WTC11 (cell line): ENCODE measurements at places on chromosomes 5 and 9. TPM values are rescaled to one million over a fixed set of nuclear protein-coding genes. Genes with fewer than 3 reads are reported as not detected.
A peak's percentile ranks its signal among the peaks of the same experiment; 100 is the strongest.

- no peak overlapping the region for H3K4me3 ChIP-seq
- H3K27me3 ChIP-seq: no peaks in the 10 kb centered on the region
- peaks cover 33% of the 10 kb centered on the region for H3K4me1 ChIP-seq
- H3K27ac ChIP-seq: no peak overlapping the region
- no peak for DNase-seq
- H3K36me3 ChIP-seq: no peaks in the 10 kb centered on the region
Measured at GRCh38 chr5:38602641-38603040, 46.2 kb upstream of the LIFR start.

Gene CBY3
- total RNA-seq: 0.25 to 0.37 TPM (median 0.25 TPM) in 3 replicates

DNA sequence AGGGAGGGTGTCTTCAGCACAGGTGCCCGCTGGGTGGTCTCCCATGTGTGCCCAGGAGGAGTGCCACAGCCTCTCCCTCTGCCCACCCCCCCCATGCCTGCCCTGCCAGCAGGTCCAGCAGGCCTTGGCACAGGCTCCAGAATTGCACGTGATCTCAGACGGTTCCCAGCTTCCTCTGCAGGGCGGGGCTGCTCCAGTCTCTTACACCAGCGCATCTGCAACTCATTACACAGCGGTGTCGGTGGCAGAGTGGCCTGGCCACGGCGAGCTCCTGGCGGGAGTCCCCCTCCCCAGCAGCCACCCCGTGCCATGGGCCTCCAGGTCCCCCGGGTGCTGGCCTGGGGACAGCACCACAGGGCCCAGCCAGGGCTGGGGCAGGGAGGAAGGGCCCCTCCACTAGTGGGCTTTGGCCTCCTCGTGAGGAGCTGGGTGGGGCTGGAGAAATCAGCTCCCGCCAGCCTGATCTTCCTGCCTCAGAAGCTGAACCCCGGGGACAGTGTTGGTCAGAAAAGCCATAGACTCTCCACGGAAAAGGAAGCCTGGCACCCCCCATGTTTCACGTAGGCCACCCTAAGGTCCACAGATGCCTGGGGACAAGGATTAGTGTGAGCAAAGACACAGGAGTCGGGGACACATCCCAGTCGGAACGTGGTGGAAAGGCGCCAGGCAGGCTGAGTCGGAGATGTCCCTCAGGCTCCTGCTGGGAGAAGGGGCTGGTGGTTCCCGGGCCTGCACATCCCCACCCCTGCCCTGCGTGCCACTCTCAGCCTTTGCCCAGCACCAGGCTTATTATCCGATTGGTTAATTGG lies 40.2 kb downstream of the RXRA start:
- peaks cover 3% of the 10 kb centered on the region for H3K4me1 ChIP-seq
- H3K27ac ChIP-seq: no peak overlapping the region

- peaks cover 47% of the 10 kb centered on the region for H3K36me3 ChIP-seq
- H3K27ac ChIP-seq: peak overlapping the region; percentile 36; the same call in 1 of the 2 replicates
- no peak overlapping the region for H3K4me3 ChIP-seq
- H3K27me3 ChIP-seq: no peaks in the 10 kb centered on the region
Measured at GRCh38 chr9:93268551-93269314, 84.8 kb downstream of the WNK2 start.

DNA sequence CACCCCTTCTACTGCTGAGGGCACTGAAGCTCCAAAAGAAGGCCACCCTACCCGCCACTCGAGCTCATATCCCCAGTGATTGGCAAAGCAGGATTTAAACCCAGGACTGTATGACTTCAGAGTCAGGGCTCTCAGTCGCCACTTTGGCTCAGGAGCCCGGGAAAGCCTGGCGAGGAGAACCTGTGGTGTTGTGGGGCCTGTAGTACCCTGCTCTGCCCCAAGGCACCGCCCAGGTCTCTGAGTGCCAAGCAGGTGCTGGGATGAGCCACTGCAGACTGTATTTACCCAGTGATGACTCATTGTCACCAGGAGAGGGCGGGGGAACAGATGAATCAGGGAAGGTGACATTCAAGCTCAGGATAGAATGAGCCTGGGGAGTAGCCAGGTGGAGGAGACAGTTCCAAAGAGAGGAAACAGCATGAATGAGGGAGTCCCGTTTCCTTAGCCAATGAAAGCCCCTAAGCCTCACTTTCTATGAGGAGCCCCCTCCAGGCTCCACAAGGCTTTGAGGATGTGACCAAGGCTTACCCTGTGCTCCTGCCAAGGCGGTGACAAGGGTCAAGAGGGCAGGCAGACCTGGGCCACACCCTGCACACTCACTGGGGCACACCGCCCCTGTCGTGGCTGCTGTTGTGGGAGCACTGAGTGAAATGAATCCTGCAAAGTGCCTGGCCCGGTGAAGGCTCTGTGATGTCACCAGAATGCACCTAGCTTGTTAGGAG lies 17.8 kb upstream of the DPM2 start:
- no peak overlapping the region for H3K4me3 ChIP-seq
- no peaks in the 10 kb centered on the region for H3K27me3 ChIP-seq
- peaks cover 18% of the 10 kb centered on the region for H3K4me1 ChIP-seq
- peak overlapping the region; percentile 80 for H3K27ac ChIP-seq
- no peaks in the 10 kb centered on the region for H3K36me3 ChIP-seq

Gene DRD1
- 0.07 TPM in 2 of 3 replicates, not detected in the other for total RNA-seq

Gene PCDHGA6
- 2.6 to 3.3 TPM (median 3.0 TPM) in 3 replicates for total RNA-seq

- no peaks in the 10 kb centered on the region for H3K36me3 ChIP-seq
- no peak for DNase-seq
Measured at GRCh38 chr9:382383-382782, 167.7 kb downstream of the DOCK8 start.

- peaks cover 18% of the 10 kb centered on the region for H3K4me1 ChIP-seq
- no peak for DNase-seq
- no peaks in the 10 kb centered on the region; the same call in 1 of the 2 replicates for H3K27me3 ChIP-seq
- no peak overlapping the region for H3K27ac ChIP-seq
- H3K36me3 ChIP-seq: no peaks in the 10 kb centered on the region
Measured at GRCh38 chr5:45622365-45622764, 73.8 kb downstream of the HCN1 start.

- no peaks in the 10 kb centered on the region for H3K4me1 ChIP-seq
- H3K27me3 ChIP-seq: no peaks in the 10 kb centered on the region
- H3K27ac ChIP-seq: no peak overlapping the region
- no peaks in the 10 kb centered on the region; the same call in 1 of the 2 replicates for H3K36me3 ChIP-seq
Measured at GRCh38 chr5:17928581-17928981, 294.3 kb downstream of the TAF11L14 start.

DNA sequence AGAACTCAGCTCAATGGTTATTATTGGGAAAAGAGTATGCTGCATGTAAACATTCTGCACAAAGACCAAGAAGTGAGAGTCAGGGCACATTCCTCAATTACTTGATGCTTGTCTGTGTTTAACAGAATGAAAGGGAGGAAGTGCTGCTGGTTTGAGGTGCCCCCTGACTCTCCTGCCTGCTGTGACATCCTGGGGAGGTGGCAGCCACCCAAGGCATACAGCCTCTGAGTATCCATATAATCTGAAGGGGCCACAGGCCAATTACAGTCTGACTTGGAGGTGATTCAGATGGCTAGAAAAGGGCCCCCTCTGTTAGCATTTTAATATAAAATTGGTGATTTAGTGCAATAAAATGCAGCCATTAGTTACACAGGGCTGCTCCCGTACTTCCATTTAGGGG lies 313.8 kb downstream of the ASTN2 start:
- H3K4me1 ChIP-seq: peaks cover 21% of the 10 kb centered on the region
- no peaks in the 10 kb centered on the region for H3K27me3 ChIP-seq
- H3K4me3 ChIP-seq: no peak overlapping the region
- no peaks in the 10 kb centered on the region for H3K36me3 ChIP-seq

Gene TMEFF1
- total RNA-seq: 62.7 to 66.5 TPM (median 66.2 TPM) in 3 replicates

GRCh38 chr9:5326187-5326586 lies 13.5 kb downstream of the RLN1 start:
- H3K27me3 ChIP-seq: no peaks in the 10 kb centered on the region
- H3K4me1 ChIP-seq: peaks cover 17% of the 10 kb centered on the region
- H3K36me3 ChIP-seq: peaks cover 27% of the 10 kb centered on the region
- DNase-seq: no peak
- no peak overlapping the region for H3K27ac ChIP-seq

Gene PTGDS
- 2.2 to 4.0 TPM (median 2.9 TPM) in 3 replicates for total RNA-seq

DNA sequence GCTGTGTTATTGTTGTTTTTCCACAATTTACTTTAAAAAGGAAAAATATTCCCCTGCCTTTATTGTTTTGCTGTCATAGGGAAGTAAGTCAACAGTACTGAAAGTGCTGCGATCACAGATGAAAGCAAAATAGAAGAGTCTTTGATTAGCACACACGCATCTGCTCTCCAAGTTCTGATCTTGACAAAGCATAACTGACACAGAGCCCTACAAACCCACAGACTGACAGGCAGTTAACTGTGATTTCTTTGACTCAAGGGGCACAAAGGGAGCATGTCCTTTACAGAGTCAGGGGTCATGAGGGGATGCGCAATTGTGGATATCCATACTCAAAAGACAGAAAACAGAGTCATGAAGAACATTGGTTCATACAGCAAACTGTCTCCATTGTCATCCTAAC lies 123.7 kb downstream of the SNCAIP start:
- peaks cover 3% of the 10 kb centered on the region; the same call in 1 of the 2 replicates for H3K36me3 ChIP-seq
- peaks cover 34% of the 10 kb centered on the region for H3K4me1 ChIP-seq
- no peaks in the 10 kb centered on the region for H3K27me3 ChIP-seq
- no peak overlapping the region for H3K4me3 ChIP-seq
- DNase-seq: no peak
- H3K27ac ChIP-seq: no peak overlapping the region

Gene S1PR3
- total RNA-seq: 5.9 to 7.1 TPM (median 6.3 TPM) in 3 replicates

GRCh38 chr5:71862507-71863060 lies 143.5 kb downstream of the CARTPT start:
- H3K27ac ChIP-seq: no peak overlapping the region
- no peak for DNase-seq
- H3K36me3 ChIP-seq: peaks cover 4% of the 10 kb centered on the region

GRCh38 chr5:95995962-95996489 lies 34.4 kb upstream of the ELL2 start:
- H3K4me1 ChIP-seq: 0 out of 2 replicates have a peak, but pooled peaks cover 3% of the 10 kb centered on the region
- no peaks in the 10 kb centered on the region for H3K27me3 ChIP-seq
- no peak for DNase-seq

GRCh38 chr5:128546658-128547281 lies 8.7 kb upstream of the FBN2 start:
- DNase-seq: no peak
- peaks cover 11% of the 10 kb centered on the region for H3K36me3 ChIP-seq
- H3K27me3 ChIP-seq: 0 out of 2 replicates have a peak, but pooled peaks cover 5% of the 10 kb centered on the region
- peak overlapping the region; percentile 78 for H3K27ac ChIP-seq
- no peak overlapping the region for H3K4me3 ChIP-seq
- H3K4me1 ChIP-seq: peaks cover 11% of the 10 kb centered on the region

Gene REXO4
- 33.0 to 38.6 TPM (median 36.3 TPM) in 3 replicates for total RNA-seq

GRCh38 chr9:114606068-114606467 lies 5.0 kb upstream of the TMEM268 start:
- peaks cover 5% of the 10 kb centered on the region; the same call in 1 of the 2 replicates for H3K4me1 ChIP-seq
- H3K36me3 ChIP-seq: peaks cover 17% of the 10 kb centered on the region
- H3K27ac ChIP-seq: no peak overlapping the region; the same call in 1 of the 2 replicates

GRCh38 chr9:110580850-110581249 lies 1.3 kb upstream of the SVEP1 start:
- no peaks in the 10 kb centered on the region for H3K36me3 ChIP-seq
- H3K4me1 ChIP-seq: peaks cover 32% of the 10 kb centered on the region
- no peak for DNase-seq

DNA sequence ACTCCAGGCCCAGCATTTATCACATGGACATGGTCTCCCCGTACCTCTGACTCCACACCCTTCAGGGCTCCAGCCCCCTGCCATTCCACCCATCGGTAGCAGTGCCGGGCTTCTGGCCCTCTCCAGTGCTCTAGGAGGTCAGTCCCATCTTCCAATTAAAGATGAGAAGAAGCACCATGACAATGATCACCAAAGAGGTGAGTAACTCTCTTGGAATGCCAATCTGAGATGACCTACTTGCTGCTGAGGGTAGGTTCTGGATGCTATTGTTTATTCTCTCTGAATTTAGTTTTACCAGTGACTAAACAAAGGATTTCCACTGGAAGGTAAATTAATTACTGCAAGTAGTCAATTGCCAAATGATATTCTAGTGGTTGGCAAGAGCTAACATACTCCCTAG lies 80.8 kb downstream of the TLE4 start:
- H3K4me3 ChIP-seq: no peak overlapping the region
- H3K27me3 ChIP-seq: no peaks in the 10 kb centered on the region
- no peak for DNase-seq
- peaks cover 30% of the 10 kb centered on the region for H3K4me1 ChIP-seq
- peak overlapping the region; percentile 77 for H3K27ac ChIP-seq
- H3K36me3 ChIP-seq: peaks cover 11% of the 10 kb centered on the region

- no peaks in the 10 kb centered on the region for H3K36me3 ChIP-seq
- no peaks in the 10 kb centered on the region for H3K4me1 ChIP-seq
- no peak overlapping the region for H3K4me3 ChIP-seq
- no peak overlapping the region for H3K27ac ChIP-seq
Measured at GRCh38 chr9:79465156-79465555, 106.6 kb upstream of the TLE4 start.

- peaks cover 22% of the 10 kb centered on the region for H3K36me3 ChIP-seq
Measured at GRCh38 chr5:1282131-1282992, 12.5 kb downstream of the TERT start.

Gene PROB1
- total RNA-seq: 2.5 to 3.3 TPM (median 3.2 TPM) in 3 replicates

DNA sequence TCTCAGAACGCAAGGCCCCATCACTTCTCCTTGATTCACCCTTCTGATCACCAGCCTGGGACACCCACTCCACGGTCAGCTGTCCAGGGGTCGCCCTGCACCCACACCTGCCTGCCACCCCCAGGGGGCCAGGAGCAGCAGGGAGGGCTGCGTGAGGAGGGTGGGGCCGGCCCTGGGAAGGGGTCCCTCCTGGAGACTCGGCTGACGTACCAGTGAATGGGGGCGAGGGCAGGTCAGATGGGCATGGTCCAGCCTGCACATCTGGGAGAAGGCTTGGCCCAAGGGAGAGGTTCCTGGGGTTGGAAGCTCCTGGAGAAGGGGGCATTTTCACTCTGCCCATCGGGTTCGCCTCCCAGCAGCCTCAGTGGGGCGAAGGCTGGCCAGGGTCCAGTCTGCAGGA lies 21.8 kb upstream of the SARDH start:
- no peaks in the 10 kb centered on the region; the same call in 1 of the 2 replicates for H3K27me3 ChIP-seq
- no peak overlapping the region for H3K27ac ChIP-seq
- H3K36me3 ChIP-seq: peaks cover 13% of the 10 kb centered on the region
- no peak for DNase-seq
- peaks cover 3% of the 10 kb centered on the region; the same call in 1 of the 2 replicates for H3K4me1 ChIP-seq
- H3K4me3 ChIP-seq: no peak overlapping the region

GRCh38 chr5:66207800-66208561 lies 63.9 kb downstream of the SREK1 start:
- no peaks in the 10 kb centered on the region for H3K36me3 ChIP-seq
- no peak for DNase-seq
- no peak overlapping the region for H3K4me3 ChIP-seq
- no peak overlapping the region for H3K27ac ChIP-seq
- H3K27me3 ChIP-seq: no peaks in the 10 kb centered on the region

DNA sequence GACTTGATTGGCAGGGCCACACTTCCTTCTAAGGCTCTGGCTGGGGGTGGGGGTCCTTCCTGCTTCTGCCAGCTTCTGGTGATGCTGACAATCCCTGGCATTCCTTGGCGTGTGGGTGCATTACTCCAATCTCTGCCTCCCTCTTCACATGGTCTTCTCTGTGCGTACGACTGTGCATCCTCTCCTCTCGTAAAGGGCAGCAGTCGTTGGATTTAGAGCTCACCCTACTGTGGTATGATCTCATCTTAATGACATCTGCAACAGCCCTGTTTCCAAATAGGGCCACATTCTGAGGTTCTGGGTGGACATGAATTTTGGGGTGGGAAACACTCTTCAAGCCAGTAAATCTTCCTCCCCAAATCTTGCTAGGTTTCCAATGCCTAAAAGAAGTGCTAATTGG lies 36.8 kb downstream of the ROPN1L start:
- peaks cover 19% of the 10 kb centered on the region for H3K4me1 ChIP-seq
- H3K36me3 ChIP-seq: peaks cover 2% of the 10 kb centered on the region; the same call in 1 of the 2 replicates
- no peak for DNase-seq
- H3K27ac ChIP-seq: no peak overlapping the region
- H3K4me3 ChIP-seq: no peak overlapping the region

- DNase-seq: no peak
- H3K27ac ChIP-seq: peak overlapping the region; percentile 10; the same call in 1 of the 2 replicates
- no peaks in the 10 kb centered on the region for H3K27me3 ChIP-seq
- peaks cover 61% of the 10 kb centered on the region for H3K4me1 ChIP-seq
- H3K36me3 ChIP-seq: no peaks in the 10 kb centered on the region
Measured at GRCh38 chr5:11528720-11529119, 375.5 kb downstream of the CTNND2 start.
